ENCODE measurements at places on chromosomes 16 and 17.

GRCh38 chr16:84648595-84649510 lies 542 bp downstream of the KLHL36 start:
- no peak for DNase-seq

DNA sequence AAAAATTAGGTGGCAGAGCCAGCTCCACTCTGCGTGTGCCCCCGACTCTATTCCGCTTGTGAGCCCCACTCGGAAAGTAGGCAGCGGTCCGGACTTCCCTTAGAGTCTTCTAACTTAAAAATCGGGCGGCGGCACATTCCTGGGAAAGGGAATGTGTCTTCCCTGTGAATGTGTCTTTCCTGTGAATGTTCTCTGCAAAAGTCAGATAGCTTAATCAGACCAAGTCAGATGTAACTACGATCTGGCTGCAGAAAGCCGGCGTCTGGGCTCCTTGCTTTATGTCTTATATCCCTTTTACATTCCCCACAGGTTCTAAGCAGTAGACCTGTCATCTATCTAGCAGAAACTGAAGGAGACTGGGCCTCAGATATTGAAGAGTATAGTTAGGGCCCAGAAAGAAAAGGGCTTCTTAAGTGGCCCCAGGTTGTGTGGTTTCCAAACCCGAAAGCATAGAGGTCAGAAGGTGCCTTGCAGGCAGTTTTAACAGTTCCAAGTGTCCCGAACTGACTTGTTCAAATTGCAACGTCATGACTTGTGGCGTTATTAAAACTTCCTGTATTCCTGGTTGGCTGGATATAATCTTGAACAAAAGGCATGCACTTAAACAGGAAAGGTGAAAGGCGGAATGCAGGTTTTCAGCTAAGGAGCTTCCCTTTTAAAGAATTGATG lies 601 bp downstream of the PHKB start:
- peak; percentile 16 for DNase-seq

DNA sequence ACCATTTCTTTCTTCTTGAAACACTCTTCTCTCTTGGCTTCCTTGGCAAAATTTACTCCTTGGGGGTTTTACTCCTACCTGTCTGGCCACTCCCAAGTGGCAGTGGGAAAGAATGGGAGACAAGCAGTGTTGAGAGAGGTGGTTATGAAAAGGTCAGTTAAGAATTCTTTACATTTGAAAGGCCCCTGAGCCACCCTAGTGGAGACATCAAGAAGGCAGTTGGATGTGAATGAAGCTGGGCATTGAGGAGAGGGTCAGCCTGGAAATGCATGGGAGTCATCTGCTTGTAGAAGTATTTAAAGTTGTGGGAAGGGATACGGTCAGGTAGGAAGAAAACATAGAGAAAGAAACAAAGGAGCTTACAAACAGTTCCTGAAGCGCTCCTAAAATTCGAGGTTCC lies 42.3 kb upstream of the CCNF start:
- no peak for DNase-seq

GRCh38 chr17:61511480-61512182 lies 59.4 kb downstream of the TBX4 start:
- no peak for DNase-seq

DNA sequence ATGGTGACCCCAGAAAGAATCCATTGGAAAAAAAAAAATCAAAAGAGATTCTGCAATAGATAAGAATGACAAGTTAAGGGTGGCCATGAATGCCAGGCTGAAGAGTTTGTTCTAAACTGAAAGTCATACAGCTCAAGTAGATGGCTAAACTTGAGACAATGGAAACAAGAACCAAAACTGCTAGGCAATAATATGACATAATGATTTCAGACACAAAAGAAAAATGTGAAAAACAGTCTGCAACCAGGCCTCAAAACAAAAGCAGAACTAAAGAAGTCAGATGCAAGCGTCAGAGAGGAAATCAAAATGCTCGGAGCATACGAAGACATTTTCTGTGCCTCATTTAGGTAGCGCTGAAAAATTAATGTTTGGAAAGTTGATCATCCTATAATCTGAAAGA lies 54.4 kb upstream of the YPEL2 start:
- no peak for DNase-seq

- DNase-seq, result no peak
Observed at GRCh38 chr17:18179196-18179595, 4.4 kb upstream of the ALKBH5 start.

DNA sequence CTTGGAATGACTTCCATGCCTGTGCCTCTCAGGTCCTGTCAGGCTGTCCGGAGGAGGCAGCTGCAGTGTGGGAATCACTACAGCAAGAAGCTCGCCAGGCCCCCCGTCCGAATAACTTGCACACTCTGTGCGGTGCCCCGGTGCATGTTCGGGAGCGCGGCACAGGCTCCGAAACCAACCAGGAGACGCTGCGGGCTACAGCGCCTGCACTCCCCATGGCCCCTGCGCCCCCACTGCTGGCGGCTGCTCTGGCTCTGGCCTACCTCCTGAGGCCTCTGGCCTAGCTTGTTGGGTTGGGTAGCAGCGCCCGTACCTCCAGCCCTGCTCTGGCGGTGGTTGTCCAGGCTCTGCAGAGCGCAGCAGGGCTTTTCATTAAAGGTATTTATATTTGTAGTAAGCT lies 1.3 kb downstream of the NRN1L start:
- no peak for DNase-seq

DNA sequence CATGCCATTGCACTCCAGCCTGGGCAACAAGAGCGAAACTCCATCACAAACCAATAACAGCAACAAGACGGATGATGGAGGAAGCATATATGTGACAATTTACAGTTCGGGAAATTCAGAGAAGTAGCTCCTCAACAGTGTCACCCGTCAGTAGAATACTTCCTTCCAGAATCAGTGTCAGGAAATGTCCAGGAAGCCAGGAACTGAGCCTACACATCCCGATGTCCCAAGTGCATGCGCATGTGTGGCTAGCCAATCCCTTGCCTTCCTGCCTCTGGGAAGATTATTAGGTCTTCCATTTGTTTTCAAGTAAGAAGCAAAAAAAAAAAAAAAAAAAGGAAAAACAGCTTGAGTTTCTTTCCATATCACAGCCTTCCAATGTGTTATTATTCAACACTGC lies 1.4 kb upstream of the PITPNC1 start:
- no peak for DNase-seq

GRCh38 chr16:8957509-8958157 lies 6.1 kb downstream of the USP7 start:
- no peak for DNase-seq

DNA sequence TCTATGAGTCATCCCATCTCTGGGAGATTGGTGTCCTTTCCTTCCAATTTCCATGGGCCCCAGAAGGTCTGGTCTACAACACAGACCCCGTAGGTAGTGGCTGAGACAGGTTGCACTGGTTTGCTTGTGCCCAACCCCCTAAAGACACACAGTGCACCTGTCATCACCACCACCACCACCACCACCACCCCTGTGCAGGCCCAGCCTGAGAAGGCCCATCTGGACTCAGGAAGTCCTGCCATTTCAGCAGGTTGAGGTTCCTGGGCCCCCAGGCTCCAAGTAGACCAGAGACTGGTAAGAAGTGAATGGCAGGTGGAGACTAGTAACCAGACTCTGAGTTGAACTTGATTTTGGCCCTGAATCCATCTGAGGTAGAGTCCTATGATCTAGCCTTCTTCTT lies 25.9 kb upstream of the PHB1 start:
- no peak for DNase-seq

- DNase-seq, result no peak
Observed at GRCh38 chr16:3481696-3482658, 13.3 kb downstream of the C16orf90 start.

DNA sequence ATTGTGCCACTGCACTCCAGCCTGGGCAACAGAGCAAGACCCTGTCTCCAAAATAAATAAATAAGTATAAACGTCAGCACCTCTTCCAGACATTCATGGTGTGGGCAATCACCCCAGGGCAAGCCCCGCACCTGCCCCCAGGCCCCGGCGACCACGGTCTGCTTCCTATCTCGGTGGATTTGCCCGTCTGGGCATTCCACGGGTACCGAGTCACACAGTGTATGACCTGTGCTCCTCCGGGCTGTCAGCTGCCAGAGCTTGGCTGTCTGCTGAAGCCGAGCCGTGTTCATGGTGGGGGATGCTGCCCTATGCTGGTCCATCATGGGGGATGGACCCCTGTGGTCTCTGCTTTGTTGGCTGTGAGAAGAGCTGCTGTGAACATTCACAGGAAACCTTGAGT lies 15.4 kb downstream of the CYBC1 start:
- peak; percentile 79 for DNase-seq

- no peak for DNase-seq
Observed at GRCh38 chr17:31495022-31495885, 103.8 kb downstream of the RAB11FIP4 start.

DNA sequence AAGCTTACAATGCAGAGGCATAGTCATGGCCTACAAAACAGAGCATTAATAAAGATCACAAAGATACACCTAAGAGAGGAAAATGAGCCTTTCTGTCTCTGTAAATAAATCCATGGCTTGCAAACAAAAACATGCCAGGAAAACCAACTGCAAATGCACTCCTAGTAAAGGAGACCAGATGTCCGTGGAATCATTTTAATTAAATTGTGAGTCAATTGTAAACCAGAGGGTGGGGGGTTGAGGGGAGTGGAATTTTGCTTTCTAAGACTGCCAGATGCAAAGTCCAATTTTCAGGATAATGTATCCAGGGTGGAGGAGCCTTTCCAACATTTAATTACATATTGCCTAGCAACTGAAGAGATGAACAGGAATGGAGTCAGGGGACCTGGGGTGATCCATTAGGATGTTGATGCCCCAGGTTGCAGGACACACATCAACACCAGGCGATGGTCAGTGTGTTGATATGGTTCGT lies 390.3 kb upstream of the CCL2 start:
- no peak for DNase-seq

GRCh38 chr17:74635418-74635817 lies 11.9 kb upstream of the CD300E start:
- no peak for DNase-seq

DNA sequence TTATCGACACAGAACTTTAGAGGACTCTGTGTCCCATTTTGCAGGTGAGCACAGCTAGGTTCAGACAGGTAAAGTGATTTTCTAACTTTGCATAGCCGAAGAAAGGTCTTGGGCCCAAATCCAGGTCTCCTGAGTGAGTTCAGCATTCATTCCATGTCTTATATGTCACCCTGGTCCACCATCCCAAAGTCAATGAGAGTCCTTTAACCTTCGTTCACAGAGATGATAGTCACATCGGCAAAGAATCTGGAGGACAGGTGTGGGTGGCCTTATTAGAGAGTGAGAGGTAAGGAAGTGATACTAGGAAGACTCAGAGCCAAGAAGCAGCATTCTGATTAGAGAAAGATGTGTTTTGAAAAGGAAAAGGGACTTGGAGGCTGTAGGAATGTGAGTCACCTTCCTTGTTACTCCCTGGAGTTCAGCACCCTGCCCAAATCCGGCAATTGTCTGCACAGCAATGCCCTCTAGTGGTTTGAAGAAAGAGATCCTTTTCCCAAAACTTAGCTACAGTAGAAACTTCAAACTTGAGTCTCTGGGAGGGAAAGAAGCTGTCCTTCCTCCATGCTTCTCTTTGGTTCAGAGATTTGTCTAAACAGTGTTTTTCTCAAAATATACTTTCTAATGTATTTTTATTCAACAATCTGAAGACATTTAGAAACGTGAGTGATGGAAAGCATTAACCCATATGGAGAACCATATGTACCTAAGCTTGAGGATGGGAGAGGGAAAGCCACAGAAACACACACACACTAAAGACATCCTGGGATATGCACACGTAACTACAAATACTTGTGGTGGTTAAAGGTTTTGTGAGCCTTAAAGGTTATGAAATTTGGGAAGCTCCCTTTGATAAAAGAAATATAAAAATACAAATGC lies 96.4 kb upstream of the SHISA6 start:
- DNase-seq, result peak; percentile 26

GRCh38 chr17:77549726-77550366 lies 408.7 kb upstream of the TNRC6C start:
- no peak for DNase-seq

DNA sequence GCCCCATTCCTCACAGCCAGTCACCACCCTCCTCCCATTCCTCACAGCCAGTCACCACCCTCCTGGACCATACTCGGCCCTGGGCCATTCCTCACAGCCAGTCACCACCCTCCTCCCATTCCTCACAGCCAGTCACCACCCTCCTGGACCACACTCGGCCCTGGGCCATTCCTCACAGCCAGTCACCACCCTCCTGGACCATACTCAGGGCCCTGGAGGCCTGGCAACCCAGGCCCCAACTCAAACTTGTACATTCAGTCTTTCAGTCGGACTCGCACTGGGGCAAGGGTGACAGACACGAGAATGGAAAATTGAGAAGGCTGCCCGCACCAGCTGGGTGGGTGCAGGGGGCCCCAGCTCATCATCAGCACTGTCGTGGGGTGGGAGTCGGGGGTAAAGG lies 30.4 kb upstream of the FOXK2 start:
- DNase-seq, result peak; percentile 34

GRCh38 chr16:85968041-85968920 lies 69.3 kb downstream of the IRF8 start:
- no peak for DNase-seq

All from H54 (cell line).